B cell (primary cell): ENCODE measurements at places on chromosomes 5 and 9. TPM values are rescaled to one million over a fixed set of nuclear protein-coding genes. Genes with fewer than 3 reads are reported as not detected.

DNA sequence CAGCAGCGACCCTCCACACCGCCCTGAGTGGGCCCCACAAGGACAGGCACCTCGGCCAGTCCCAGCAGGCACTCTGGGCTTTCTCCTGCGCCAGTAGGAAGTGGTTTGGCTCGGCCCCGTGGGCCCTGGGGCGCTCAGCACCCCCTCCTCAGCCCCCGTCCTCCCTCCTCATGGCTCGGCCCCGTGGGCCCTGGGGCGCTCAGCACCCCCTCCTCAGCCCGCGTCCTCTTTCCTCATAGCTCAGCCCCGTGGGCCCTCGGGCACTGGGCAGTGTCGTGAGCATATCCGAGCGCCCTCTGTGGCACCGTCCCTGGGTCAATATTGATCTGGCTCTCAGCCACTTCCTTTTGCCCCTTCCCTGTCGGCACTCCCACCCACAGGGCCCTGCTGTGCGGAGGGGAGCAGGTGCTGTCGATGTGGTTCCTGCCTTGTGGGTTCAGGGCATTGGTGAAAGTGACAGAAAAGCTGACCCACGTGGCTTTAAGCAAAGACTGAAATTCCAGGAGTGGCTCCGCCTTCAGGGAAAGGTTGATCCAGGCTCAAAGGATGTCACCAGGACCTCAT lies 5.5 kb upstream of the SCGB3A1 start:
- DNase-seq, result no peak
- no peaks in the 10 kb centered on the region for H3K36me3 ChIP-seq
- no peak overlapping the region for H3K27ac ChIP-seq
- no peaks in the 10 kb centered on the region for H3K4me1 ChIP-seq

The FAM151B gene
- 1.1 TPM in 1 of 2 replicates, not detected in the other for total RNA-seq

GRCh38 chr9:121674952-121675351 lies 23.5 kb downstream of the DAB2IP start:
- no peak overlapping the region for H3K27ac ChIP-seq
- peaks cover 2% of the 10 kb centered on the region for H3K27me3 ChIP-seq
- DNase-seq, result no peak
- H3K4me1 ChIP-seq, result no peaks in the 10 kb centered on the region

DNA sequence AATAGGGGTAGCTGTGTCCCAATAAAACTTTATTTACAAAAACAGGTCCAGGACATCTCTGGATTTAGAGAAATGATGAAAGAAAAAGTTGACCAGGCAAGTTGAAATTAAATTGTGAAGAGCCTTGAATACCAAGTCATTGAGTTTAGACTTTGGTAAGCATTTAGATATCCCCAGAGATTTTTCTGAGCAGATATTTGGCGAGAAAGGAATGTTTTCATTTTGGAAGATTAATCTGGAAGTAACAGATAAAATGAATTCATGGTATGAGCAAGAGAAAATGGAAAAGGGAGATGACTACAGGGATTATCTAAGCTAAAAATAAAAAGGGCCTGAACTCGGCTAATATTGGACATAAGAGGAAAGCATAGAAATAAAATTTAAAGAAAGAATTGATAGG lies 157.6 kb downstream of the ACTL7B start:
- DNase-seq, result no peak
- H3K27ac ChIP-seq, result no peak overlapping the region
- no peaks in the 10 kb centered on the region for H3K4me1 ChIP-seq

The GLRA1 gene
- total RNA-seq, result not detected in 2 replicates

DNA sequence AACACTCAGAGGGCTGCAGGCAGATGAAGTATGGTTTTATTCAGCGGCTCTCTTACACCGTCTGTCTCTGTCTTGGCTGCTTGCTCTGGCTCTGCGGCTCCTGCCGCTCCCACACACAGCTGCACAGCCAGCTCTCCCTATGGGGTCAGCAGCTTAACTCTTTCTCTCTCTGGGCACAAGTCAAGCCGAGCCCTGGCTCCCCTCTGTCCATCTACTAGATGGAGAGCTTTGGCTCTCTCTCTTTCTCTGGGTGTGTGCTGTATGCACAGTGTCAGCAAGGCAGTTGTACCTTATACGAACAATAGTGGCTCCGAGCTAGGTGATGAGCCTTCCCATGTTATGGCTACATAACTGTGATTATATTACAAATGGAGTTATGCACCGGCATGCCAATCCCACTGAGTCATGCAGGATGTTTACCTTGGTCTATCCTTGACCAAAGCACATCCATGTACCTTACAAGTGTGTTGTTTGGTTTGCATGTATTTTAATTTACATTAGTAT lies 19.3 kb upstream of the PPP2CA start:
- peaks cover 9% of the 10 kb centered on the region for H3K4me1 ChIP-seq
- H3K27ac ChIP-seq, result no peak overlapping the region
- no peaks in the 10 kb centered on the region for H3K36me3 ChIP-seq
- no peaks in the 10 kb centered on the region for H3K27me3 ChIP-seq

The TLR4 gene
- total RNA-seq, result 3.7 and 4.5 TPM in 2 replicates

GRCh38 chr5:90201923-90202322 lies 207.6 kb downstream of the CETN3 start:
- no peaks in the 10 kb centered on the region for H3K36me3 ChIP-seq
- no peaks in the 10 kb centered on the region for H3K27me3 ChIP-seq
- H3K27ac ChIP-seq, result no peak overlapping the region
- H3K4me3 ChIP-seq, result no peak overlapping the region
- H3K4me1 ChIP-seq, result no peaks in the 10 kb centered on the region
- no peak for DNase-seq

GRCh38 chr5:159503236-159503635 lies 172.9 kb upstream of the IL12B start:
- no peak for DNase-seq
- no peak overlapping the region for H3K4me3 ChIP-seq
- no peaks in the 10 kb centered on the region for H3K4me1 ChIP-seq
- no peaks in the 10 kb centered on the region for H3K27me3 ChIP-seq

The SPEF2 gene
- 0.59 and 1.00 TPM in 2 replicates for total RNA-seq

DNA sequence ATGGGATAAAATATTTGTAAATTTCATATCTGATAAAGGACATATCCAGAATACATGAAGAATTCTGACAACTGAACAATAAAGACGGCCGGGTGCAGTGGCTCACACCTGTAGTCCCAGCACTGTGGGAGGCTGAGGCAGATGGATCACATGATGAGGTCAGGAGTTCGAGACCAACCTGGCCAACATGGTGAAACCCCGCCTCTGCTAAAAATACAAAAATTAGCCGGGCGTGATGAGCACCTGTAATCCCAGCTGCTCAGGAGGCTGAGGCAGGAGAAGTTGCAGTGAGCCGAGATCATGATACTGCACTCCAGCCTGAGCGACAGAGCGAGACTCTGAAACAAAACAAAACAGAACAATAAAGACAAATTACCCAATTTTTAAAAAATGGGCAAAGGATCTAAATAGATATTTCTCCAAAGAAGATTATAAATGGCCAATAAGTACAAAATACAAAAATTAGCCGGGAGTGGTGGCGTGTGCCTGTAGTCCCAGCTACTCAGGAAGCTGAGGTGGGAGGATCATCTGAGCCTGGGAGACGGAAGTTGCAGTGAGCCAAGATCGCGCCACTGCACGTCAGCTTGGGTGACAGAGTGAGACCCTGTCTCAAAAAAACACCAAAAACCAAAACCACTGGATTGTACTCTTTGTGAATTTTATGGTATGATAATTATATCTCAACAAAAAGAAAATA lies 9.6 kb upstream of the NSD1 start:
- H3K27ac ChIP-seq, result peak overlapping the region; percentile 50
- H3K4me3 ChIP-seq, result no peak overlapping the region
- no peaks in the 10 kb centered on the region for H3K27me3 ChIP-seq
- peak; percentile 62 for DNase-seq

The DCANP1 gene
- total RNA-seq, result 0.10 TPM in 1 of 2 replicates, not detected in the other
